Caudate nucleus (tissue), 63 donors: ENCODE measurements at places on chromosomes 2 and 18.
A peak's percentile ranks its signal among the peaks of the same experiment; 100 is the strongest.

- DNase-seq = no peak
Observed at GRCh38 chr18:74411475-74411874, 45.6 kb downstream of the DIPK1C start.

- no peak for DNase-seq
Observed at GRCh38 chr2:215537611-215538010, 101.7 kb upstream of the FN1 start.

- no peak for DNase-seq
Observed at GRCh38 chr18:31657823-31658669, 26.3 kb downstream of the B4GALT6 start.

DNA sequence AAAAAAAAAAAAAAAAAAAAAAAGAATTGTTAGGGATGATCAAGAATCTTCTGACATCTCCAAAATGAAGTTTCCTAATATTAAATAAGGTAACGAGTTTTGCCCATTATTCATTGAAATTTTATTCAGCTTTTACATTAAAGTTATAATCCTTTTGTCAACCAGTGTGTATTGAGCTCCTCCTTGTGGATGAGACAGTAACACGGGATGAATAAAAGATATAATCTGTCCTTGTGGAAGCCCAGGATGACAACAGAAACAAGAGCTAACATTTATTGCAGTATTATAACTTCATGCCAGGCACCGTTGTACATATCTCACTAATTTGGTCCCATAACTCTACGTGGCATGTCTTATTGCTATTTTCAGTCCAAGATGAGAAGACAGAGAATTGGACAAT is 33.4 kb upstream of the SERPINB7 start:
- no peak for DNase-seq

DNA sequence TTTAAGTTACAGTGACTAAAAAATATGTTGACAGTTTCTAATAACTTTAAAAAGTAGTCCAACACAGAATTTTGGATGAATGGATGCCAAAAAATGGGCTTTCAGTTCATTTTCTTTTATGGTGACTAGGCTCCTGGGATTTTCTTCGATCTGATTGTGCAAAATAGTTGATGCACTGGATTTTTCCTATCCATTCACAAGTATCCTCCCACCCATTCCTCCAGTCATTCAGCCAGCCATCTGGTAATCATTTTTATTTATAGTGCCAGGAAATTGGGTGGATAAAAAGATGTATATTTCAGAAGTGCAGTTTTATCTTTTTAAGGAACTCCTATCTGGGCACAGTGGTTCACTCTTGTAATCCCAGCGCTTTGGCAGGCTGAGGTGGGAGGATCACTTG is 175.1 kb downstream of the PTPRM start:
- DNase-seq = no peak

DNA sequence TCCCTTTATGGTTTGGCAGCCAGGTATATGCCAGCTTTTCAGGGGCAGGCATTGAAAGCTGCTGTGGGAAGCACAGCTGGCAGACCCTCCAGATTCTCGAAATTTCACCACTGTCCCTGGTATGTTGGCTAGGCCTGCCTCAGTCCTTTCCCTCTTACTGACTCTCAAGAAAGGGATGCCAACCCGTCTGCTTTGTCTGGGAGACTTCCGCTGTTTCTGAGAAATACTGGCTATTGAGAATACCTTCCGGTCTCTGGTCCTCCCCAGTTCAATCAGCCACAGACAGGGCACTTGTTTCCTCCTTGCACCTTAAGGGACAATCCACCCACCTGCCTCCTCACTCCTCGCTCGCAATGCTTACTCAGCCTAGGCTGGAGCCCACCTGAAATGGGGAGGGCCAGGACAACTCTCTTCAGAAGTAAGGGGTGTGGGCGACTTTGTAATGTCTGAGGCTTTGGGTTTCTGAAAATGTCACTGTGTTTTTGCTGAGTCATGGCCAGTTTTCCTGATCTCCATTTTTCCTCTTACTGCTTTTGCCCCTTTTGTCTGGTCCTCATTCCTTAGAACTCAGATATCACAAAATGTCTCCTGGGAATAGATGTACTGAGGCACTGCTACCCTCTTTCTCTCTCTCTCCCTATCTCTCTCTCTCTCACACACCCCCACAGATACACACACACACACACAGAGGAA is 571.1 kb downstream of the TNS1 start:
- DNase-seq = no peak

GRCh38 chr2:36706021-36706876 is 9.7 kb downstream of the VIT start:
- no peak for DNase-seq

DNA sequence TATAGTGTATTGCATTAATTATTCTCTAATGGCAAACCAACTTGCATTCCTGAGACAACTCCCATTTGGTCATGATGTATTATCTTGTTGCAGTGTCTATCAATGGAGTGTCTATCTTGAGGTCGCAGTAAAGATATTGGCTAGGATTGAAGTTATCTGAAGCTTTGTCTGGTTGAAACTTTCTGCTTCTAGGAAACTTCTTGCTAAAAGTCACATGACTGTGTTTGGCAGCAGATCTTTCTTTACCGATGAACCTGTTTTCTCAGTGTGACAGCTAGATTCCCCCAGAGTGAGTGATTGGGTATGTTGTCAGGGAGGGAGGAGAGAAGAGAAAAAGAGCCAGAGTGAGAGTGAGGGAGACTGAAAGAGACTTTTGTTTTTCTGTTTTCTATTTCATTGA is 119.6 kb downstream of the QPCT start:
- DNase-seq = no peak

DNA sequence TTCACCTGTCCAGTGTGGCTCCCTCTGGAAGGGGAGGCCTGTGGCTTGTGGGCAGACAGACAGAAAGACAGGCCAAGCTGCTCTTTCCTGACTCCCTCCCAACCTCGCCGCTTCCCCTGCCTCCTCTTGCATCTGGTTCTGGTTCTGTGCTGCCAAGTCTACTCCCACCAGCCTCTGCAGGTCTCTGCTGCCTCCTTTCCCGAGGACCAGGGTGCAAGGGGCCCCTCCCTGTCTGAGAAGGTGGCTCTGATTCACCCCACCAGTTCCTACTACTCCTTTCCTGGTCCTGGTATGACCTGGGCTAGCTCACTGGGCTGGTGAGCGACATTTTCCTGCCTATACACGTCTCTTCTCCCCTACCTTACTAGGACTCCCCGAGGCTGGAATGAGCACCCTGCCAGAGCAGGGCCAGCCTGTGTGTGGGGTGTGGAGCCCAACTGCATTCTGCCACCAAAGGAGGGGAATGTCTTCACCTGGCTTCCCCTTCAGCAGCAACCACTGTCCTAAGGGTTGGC is 238.5 kb downstream of the CELF4 start:
- no peak for DNase-seq

- DNase-seq = no peak
Observed at GRCh38 chr2:696999-697627, 19.9 kb upstream of the TMEM18 start.

DNA sequence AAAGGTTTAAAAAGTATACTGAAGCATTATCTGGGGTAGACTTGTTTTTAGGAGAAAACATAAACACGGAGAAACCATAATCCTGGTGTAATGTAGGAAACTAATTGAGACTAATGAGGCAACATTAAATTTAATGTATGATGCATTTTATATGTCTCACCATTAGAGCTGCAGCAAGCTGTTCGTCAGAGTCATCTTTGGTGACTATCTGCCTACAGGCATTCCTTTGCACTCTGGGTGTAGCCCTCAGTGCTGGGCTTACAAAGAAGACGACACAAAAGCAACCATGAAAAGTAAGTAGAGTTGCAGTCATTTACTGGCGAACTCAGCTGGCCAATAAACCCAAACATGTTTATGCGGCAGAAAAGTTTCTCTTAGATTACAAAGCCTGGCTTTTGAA is 415.3 kb upstream of the ZEB2 start:
- no peak for DNase-seq

GRCh38 chr2:241466230-241466629 is 42.2 kb downstream of the STK25 start:
- no peak for DNase-seq

DNA sequence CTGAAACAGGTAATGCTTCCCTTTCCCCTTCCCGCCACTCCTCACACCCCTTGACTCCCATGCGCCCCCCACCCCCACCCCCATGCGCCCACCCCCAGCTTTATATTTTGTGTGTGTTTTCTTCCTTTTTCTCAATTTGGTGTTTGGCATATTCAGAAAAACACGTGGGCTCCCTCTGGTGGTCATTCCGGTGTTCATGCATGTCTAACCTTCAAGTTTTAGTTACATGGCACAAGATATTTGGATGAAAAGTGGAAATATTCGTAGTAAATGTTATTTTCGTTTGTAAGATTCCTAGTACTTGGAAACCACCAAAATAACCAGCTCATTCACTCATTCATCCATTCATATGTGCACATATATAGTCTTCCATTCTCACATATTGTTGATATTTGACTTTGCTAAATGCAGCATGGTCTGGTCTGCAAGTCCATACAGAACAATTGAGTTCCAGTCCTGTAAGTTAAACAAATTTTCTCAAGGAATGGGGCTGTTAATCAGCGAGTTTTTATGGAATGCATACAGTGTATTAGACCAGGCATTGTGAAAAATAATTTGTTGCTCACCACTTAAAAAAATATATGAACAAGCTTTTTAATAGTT is 143.6 kb upstream of the MAP3K20 start:
- DNase-seq = peak; percentile 37

- DNase-seq = no peak
Observed at GRCh38 chr2:132583666-132584360, 86.2 kb downstream of the LYPD1 start.
